ENCODE measurements at places on chromosomes 7 and 10.

DNA sequence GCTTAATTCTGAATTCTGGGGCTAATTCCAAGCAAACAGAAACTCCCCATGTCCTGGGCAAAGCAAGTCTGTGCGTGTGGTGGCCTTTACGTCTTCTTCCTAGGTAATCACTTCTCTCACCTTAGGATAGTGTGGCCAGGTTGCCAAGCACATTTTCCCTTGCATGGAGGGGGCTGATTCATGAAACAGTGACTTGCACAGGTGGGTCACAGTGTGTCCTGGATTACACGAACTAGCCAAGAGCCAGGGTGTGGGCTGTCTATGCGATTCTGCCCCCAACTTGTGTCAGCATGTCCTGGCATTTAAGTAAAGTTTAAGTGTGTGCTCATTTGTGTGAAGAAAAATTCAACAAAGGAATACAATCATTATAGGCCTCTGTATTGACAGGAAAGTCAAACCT is 18.5 kb upstream of the SEM1 start:
- no peak for DNase-seq

- no peak for DNase-seq
These were observed 75.8 kb downstream of the NOC3L start for GRCh38 chr10:94286901-94287300.

GRCh38 chr10:11699550-11700097 is 42.6 kb upstream of the ECHDC3 start:
- DNase-seq = no peak

DNA sequence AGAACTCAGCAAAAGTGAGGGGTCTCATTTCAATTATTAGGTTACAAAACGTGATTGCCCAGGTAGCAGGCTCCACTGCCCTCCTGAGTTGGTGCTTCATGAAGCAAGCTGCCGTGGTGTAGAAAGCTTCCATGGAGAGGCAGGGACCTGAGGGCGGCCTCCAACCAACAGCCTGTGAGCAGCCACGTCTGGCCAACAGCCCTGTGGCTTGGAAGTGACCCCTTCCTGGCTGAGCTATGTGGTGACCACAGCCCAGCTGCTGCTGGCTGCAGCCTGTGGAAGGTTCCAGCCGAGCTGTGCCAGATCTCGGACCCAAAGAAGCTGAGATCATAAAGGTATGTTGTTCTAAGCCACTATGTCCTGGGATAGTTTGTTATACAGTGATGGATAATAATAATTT is 122.5 kb upstream of the KLF6 start:
- DNase-seq = no peak

DNA sequence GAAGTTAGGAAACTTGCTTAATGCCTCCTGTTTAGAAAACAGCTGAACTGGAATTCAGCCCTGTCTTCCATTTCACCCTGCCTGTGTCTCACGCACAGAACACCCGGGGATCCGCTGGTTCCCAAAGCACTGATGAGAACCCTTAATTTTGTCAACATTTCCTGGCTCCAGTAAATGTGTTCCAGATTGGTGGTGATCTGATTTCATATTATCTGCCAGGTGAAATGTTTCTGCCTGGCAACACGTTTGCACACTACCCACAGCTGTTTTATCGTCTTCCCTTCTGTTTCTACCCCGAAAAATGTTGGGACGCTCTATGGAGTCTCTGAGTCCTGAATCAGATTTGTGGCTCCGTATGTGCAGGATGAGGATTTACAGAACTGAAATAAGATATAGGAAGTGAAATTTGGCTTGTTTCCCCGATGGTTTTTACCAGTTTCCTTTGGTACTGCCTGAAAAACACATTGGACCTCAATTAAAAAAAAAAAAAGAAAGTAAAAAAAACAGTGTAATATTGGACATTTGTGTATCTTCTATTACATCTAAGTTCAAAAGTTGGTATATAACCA is 29.0 kb downstream of the MRC1 start:
- DNase-seq = no peak

DNA sequence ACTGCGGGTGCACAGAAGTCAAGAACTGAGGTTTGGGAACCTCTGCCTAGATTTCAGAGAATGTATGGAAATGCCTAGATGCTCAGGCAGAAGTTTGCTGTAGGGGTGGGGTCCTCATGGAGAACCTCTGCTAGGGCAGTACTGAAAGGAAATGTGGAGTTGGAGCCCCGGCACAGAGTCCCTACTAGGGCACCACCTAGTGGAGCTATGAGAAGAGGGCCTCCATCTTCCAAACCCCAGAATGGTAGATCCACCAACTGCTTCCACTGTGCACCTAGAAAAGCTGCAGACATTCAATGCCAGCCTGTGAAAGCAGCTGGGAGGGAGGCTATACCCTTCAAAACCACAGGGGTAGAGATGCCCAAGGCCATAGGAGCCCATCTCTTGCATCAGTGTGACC is 1336.0 kb upstream of the CELF2 start:
- no peak for DNase-seq

DNA sequence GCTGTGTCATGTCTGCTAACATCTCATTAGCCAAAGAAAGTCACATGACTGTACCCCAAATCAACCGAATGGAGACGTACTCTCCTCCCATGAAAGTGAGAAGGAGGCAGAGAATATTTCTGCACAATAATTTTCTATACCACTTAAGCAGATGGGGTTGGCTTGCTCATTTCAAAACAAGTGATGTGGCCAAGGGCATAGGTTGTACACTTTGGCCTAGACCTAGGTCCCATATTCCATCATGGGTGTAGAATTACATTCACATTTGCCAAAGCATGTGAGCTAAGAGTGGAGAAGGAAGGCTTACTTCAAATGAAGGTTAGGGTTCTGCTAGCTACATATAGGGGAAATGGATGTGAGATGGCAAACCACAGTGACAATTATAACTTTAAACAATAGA is 83.0 kb downstream of the ZNF365 start:
- DNase-seq = no peak

- DNase-seq = no peak
These were observed 34.3 kb downstream of the AOAH start for GRCh38 chr7:36690041-36690440.

DNA sequence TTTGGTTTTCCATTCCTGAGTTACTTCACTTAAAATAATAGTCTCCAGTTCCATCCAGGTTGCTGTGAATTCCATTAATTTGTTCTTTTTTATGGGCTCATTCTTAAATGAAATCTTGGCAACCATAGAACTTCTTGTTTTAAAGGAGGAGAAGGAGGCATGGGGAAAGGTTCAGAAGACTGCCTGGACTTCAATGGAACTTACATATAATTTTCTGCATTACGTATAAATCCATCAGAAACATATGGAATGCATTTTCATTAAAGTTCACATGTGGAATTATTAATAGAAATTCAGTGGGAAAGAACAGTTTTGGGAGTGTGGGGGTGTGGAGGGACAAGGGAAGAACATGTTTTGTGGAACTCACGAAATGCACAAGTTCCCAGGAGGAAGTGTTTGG is 176.6 kb upstream of the PRKCQ start:
- DNase-seq = no peak

GRCh38 chr10:49111320-49111698 is 4.0 kb downstream of the VSTM4 start:
- no peak for DNase-seq

- DNase-seq = no peak
These were observed 331.0 kb upstream of the NRP1 start for GRCh38 chr10:33665501-33665900.

- no peak for DNase-seq
These were observed 3.7 kb downstream of the STX1A start for GRCh38 chr7:73715648-73716317.

- no peak for DNase-seq
These were observed 10.1 kb upstream of the LEP start for GRCh38 chr7:128231021-128231420.

DNA sequence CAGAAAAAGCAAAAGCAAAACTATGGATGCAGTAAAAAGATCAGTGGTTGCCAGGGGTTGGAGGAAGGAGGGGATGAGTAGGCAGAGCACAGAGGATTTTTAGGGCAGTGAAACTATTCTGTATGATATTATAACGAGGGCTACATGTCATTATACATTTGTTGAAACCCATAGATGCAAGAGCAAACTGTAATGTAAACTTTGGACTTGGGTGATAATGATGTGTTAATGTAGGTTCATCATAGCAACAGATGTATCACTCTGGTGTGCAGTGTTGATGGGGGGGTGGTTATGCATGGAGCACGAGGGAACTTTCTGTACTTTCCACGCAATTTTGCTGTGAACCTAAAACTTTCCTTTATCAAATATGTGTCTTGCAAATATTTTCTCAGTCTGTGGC is 23.2 kb downstream of the SLK start:
- DNase-seq = no peak

- DNase-seq = no peak
These were observed 3.5 kb downstream of the PTTG1IP2 start for GRCh38 chr7:90472805-90473540.

DNA sequence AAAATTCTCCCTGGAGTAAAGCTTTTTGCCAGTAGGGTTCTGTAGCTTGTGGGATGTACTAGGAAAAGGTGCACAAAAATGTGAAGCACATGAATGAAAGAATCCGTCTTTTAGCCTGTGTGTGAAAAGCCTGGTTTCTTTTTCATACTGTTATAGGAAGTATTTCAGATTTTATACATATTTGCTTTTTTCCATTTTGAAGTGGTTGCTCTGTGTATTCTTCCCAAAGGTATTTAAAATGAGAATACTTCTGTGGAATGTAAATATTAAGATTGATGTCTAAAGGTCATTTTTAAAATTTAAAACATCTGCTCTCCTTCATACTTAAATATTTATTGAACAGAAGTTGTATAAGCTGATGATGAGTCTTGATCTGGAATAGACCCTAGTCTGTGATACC is 96.8 kb downstream of the CDK14 start:
- DNase-seq = no peak

- no peak for DNase-seq
These were observed 107.7 kb downstream of the CACNA2D1 start for GRCh38 chr7:82335927-82336326.

- DNase-seq = no peak
These were observed at the start of gene CHST3 for GRCh38 chr10:71964098-71964742. TSS of gene CHST3 (plus strand) at chr10:71964395. CDS start at chr10:72005843, 41,448 bp downstream.

GRCh38 chr7:129494041-129494440 is 8.3 kb upstream of the SMKR1 start:
- DNase-seq = no peak

- DNase-seq = no peak
These were observed 261.0 kb downstream of the THSD7A start for GRCh38 chr7:11570922-11571550.

GRCh38 chr7:42893346-42894240 is 18.3 kb downstream of the C7orf25 start:
- no peak for DNase-seq

GRCh38 chr7:130322615-130323014 is 22.0 kb upstream of the CPA5 start:
- DNase-seq = no peak

GRCh38 chr7:44305564-44306507 is 19.6 kb downstream of the CAMK2B start:
- DNase-seq = no peak

- no peak for DNase-seq
These were observed 117.2 kb downstream of the RGS10 start for GRCh38 chr10:119425102-119425880.

GRCh38 chr7:92785923-92786322 is 50.5 kb downstream of the CDK6 start:
- DNase-seq = no peak

DNA sequence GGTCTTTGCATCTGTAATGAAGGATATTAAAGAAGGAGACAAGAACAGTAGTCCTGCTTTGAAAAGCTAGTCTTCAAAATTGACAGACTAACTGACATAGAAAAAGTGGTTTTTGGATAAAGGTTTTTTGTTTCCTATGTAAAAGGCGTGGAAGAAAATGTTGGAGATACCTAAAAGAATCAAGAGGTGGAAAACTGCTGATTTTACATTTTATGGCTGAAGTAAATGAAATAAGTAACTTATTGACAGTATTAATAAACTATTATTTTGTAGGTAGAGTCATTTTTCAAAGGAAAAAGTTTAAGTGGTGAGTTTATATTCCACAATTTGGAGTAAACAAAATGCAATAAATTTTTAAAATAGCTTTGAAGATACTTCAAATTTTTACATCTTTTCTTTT is 12.6 kb upstream of the HELLS start:
- DNase-seq = no peak

- no peak for DNase-seq
These were observed 755 bp downstream of the HOXA13 start for GRCh38 chr7:27198871-27199801.

DNA sequence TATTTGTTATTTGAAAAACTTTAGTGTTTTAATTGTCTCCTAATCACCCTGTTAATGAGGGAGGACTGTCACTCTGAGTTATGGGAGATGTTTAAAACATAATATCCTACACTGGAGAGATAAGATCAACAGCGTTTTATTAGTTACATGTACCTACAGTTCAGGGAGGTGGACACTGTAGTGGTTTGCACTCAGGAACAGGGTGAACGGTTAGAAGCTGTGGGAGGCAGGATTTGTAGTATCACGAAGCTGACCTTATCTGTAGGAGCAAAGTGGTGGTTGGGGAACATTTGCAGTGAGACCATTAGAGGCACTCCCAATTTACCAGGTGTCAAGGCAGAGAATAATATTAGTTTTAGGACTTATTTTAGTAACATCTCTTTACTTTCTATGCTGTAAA is 193.3 kb upstream of the KCND2 start:
- DNase-seq = no peak

GRCh38 chr7:28029051-28029450 is 151.5 kb downstream of the JAZF1 start:
- DNase-seq = no peak

GRCh38 chr10:18795549-18795948 is 136.3 kb downstream of the ARL5B start:
- no peak for DNase-seq

DNA sequence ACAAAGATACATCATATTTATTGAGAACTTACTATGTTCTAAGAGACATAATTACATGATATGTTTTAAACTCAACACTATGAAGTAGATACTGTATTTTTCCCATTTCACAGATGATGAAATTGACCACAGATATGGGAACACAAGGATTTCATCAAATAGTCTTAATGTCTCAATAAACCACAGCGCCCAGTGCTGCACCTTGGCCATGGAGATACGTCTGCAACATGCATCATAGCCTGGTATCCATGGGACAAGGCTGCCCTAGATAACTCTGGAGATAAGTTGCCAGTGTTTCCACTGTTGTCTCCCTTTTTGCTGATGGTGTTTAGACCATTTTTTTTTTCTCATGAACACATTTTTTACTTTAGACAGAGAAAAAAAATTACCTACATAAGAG is 97.5 kb downstream of the GNAT3 start:
- DNase-seq = no peak

DNA sequence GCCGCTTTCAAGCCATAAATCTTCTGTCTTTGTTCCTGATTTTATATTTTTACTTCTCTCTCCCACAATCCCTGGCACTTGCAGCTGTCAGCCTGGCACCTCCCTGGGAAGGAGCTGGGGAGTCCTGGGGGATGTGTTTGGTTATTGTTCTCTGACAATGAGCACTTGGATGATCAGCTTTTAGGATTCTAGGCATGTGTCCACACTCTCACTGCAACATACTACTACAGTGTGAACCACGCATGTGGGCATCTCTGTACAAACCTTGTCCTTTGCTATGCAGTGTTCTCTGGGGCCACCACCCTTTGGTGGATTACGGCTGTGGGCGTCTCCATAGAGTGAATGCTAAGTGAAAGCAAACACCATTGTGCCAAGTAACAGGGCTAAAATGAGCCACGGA is 168.4 kb upstream of the KMT2E start:
- no peak for DNase-seq

GRCh38 chr10:24697080-24697479 is 26.6 kb downstream of the ARHGAP21 start:
- no peak for DNase-seq

Measured in stimulated activated CD8-positive, alpha-beta memory T cell treated with anti-CD3 and anti-CD28 coated beads, Interleukin-7, amount 100 ng/mL, for 4 hours (primary cell).